Astrocyte (in vitro differentiated cells and primary cell): ENCODE measurements at places on chromosomes 5 and 9. TPM values are rescaled to one million over a fixed set of nuclear protein-coding genes. Genes with fewer than 3 reads are reported as not detected.

Gene CERCAM
- total RNA-seq: 66.1 and 99.8 TPM in 2 replicates

Gene SPINK6
- not detected in 2 replicates for total RNA-seq

Gene PCDHB10
- total RNA-seq: 6.4 and 7.0 TPM in 2 replicates

Gene PDZD2
- total RNA-seq: 6.5 and 10.3 TPM in 2 replicates

Gene PITX1
- 0.52 TPM in 1 of 2 replicates, not detected in the other for total RNA-seq

DNA sequence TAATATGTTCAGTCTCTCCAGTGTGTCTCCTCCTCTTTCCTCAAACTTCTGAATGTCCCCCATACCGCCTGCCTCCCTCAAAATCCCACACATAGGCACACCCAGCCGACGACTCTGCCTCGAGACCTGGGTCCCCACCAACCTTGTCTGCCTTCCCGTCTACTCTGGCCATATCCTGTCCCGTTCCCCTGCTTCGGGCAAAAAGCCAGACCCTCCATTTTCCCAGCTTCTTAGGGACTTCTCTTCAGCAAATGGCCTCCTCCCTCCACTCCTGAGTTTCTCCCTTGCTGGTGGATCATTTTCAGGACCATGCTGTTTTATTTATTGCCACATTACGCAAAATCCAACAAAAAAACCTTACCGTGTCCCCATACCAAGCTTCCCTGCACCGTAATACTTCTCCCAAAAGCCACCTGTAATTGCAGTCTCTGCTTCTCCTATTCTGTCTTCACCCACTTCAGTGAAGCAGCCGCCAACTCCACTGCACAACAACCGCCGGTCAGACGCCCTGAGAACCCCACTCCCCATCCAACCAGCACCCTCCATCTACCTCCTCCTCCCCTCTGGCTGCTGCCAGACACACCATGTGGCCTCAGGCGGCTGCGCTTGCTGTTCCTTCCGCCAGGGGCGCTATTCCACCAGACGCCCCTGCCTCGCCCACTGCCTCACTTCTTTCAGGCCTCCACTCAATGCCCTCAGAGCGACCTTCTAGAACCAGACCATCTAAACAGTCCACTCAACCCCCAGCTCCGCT, 117.0 kb downstream of the TRPM6 start:
- no peak overlapping the region for H3K27ac ChIP-seq
- DNase-seq: no peak
- H3K27me3 ChIP-seq: no peaks in the 10 kb centered on the region
- H3K4me1 ChIP-seq: no peaks in the 10 kb centered on the region
- H3K36me3 ChIP-seq: no peaks in the 10 kb centered on the region

DNA sequence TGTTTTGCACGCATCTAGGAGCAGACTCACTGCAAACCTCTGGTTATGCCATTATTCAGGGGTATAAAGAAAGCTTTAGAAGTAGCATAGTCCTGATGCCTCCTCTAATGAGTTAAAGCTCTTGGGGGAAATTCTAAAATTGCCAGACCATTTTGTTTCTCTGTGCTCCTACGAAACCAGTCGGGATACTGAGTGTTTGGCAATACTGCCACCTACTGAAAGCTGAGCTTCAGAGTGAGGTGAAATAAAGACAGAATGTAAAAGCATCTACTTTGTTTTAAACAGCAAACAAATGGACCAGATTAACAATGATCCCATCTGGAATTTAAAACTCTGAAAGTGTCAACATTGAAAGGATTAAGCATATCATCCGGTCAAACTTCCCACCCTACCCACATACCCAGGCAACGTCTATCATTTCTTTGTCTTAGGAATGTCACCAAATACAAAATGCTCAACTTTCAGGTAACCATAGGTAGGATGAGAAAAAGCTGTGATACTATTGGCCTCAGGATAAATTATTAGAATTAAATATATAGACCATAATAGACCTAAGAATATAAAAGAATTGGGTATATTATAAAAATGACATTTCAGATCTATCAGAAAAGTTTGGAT, 77.8 kb upstream of the SHISAL2B start:
- no peaks in the 10 kb centered on the region for H3K36me3 ChIP-seq
- H3K27me3 ChIP-seq: peaks cover 11% of the 10 kb centered on the region
- H3K27ac ChIP-seq: no peak overlapping the region
- H3K4me1 ChIP-seq: no peaks in the 10 kb centered on the region

- no peaks in the 10 kb centered on the region for H3K36me3 ChIP-seq
- no peak overlapping the region for H3K27ac ChIP-seq
- DNase-seq: no peak
- no peak overlapping the region for H3K4me3 ChIP-seq
Observed at GRCh38 chr5:79076819-79077218, 7.3 kb downstream of the BHMT2 start.

- H3K27me3 ChIP-seq: no peaks in the 10 kb centered on the region
- H3K36me3 ChIP-seq: no peaks in the 10 kb centered on the region
- no peak overlapping the region for H3K4me3 ChIP-seq
- no peak overlapping the region for H3K27ac ChIP-seq
- peaks cover 7% of the 10 kb centered on the region for H3K4me1 ChIP-seq
Observed at GRCh38 chr9:136687721-136688223, 515 bp upstream of the AGPAT2 start.
